ENCODE measurements at places on chromosomes 2 and 18.
A peak's percentile ranks its signal among the peaks of the same experiment; 100 is the strongest.

DNA sequence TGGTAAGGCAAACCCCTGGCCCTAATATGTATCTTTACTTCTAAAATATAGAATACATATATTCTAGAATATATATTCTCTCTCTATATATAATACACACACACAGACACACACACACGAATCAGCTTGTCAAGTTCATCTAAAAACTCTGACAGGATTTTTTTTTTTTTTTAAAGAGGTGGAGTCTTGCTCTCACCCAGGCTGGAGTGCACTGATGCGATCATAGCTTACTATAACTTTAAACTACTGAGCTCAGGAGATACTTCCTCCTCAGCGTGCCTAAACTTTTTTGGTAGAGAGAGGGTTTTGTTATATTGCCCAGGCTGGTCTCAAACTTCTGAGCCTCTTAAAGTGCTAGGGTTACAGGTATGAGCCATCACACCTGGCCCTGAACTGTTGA is 45.2 kb downstream of the DOK1 start:
- no peak for DNase-seq

DNA sequence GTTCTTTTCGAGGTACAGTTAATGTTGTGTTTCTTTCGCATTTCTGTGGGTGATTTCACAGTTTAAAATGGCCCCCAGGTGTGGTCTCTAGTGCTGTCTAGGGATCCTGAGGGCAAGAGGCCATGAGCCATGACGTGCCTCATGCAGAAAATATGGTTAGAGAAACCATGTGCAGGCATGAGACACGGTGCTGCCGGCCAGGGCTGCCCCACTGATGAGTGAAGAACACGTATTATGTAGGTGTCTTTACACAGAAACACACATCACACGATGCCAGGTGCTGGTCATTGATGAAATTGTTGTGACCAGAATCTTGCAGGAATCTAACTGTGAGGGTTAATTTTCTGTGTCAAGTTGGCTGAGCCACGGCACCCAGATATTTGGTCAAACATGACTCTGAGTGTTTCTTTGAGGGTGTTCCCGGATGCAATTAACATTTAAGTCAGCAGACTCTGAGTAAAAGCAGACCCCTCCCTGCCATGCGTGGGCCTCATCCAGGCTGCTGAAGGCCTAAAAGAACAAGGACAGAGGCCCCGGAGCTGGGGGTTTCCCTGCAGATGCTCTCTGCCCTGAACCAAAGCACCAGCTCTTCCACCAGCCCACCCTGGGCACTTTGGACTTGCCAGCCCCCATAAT is 463.0 kb upstream of the MYT1L start:
- no peak for DNase-seq

GRCh38 chr2:16118611-16119590 is 178.6 kb downstream of the MYCN start:
- no peak for DNase-seq

- no peak for DNase-seq
Measured at GRCh38 chr2:57562495-57562894, 484.1 kb upstream of the VRK2 start.

- DNase-seq, result no peak
Measured at GRCh38 chr18:39172695-39173421, 1607.3 kb upstream of the CELF4 start.

- DNase-seq, result no peak
Measured at GRCh38 chr2:3610881-3611505, 16.1 kb downstream of the COLEC11 start.

DNA sequence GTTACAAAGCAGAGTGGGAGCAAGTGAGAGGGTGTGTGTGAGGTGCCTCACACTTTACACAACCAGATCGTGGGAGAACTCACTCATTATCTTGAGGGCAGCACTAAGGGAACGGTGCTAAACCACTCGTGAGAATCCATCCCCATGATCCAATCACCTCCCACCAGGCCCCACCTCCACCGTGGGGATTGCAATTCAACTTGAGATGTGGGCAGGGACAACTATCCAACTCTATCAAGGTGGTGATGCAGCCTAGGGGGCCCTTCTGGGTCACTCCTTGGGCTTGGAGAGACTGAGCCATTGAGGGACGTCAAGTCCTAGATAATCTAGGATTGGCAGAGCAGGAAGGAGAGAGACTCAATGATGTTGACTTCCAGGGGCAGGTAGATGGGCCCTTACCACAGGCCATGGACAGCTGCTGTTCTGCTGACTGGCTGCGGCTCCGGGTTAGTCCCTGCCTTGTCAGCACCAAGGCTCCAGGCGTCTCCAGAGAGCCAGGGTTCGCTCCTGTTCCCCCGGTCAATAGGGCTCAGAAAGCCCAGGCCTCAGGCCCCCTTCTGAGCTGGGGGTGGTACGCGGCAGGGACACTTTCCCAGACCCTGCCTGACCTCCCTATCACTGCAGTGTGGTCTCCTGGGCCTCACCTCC is 193.2 kb upstream of the HS6ST1 start:
- DNase-seq, result no peak

DNA sequence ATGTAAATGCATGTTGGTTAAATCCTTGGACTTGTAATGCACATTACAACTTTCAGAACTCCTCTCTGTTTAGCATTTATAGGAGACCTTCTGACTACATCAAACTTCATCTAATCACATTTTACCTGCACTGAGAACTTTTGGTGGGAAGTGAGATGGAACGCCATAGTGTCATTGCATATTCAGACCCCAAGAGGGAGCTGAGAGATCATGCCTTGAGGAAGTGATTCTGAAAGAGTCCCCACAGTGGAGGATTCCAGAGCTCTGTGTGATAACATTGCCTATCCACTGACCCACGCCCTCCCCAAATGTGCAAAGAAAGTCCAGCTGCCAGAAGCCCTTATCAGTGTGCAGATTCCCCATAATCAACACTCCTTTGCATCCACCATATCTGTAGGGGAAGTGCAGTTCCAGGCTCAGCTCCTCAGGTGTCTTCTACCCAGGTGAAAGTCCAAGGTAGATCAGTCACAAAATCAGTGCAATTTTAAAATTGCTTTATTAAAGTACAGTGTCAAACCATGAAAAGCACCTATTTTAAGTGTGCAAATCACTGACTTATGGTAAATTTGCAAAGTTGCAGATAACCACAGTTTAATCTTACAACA is 212.4 kb downstream of the RPIA start:
- peak; percentile 50 for DNase-seq

GRCh38 chr18:26650310-26651268 is 102.2 kb upstream of the KCTD1 start:
- DNase-seq, result no peak

- no peak for DNase-seq
Measured at GRCh38 chr2:105989070-105989469, 205.0 kb downstream of the UXS1 start.

DNA sequence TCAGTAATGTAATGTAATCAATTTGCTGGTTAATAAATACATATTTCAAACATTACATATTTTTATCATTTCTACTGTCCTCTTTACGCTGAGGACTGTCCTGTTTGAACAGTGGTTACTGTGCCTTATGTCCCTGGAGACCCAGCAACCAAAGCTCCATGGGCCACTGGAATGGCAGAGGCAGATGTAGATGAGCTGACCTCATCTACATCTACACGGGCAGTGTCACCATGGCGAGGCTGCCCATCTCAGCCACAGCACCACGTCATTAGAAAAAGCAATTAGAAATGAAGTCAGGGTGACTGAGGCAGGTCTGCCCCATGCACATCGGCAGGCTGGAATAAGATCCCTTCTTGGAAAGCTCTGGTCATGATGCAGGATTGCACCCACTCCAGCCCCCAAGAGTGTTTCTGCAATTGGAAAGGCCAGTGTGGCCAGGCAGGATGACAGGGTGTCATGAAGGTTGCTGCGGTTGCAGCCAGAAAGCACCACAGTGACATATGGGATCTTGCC is 237.5 kb downstream of the NDUFA10 start:
- no peak for DNase-seq

DNA sequence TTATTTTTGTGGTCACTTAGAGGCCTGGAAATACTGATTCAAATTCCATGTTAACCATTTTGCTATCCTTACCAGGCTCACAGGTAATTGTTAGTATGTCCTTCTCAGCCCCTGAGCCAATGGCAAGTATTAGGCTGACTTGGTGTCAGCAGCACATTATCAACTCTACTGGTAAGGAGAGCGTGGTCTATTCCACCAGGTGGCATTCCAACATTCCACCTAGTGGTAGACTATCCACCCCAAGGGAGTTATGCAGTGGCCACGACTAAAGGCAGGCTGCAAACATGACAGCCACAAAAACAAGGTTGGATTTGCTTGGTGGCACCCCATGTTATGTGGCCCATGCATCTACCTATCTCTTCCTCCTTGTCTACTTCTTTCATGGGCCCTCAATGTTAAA is 31.8 kb upstream of the GCC2 start:
- no peak for DNase-seq

- no peak for DNase-seq
Measured at GRCh38 chr18:74429096-74429495, 28.0 kb downstream of the DIPK1C start.

DNA sequence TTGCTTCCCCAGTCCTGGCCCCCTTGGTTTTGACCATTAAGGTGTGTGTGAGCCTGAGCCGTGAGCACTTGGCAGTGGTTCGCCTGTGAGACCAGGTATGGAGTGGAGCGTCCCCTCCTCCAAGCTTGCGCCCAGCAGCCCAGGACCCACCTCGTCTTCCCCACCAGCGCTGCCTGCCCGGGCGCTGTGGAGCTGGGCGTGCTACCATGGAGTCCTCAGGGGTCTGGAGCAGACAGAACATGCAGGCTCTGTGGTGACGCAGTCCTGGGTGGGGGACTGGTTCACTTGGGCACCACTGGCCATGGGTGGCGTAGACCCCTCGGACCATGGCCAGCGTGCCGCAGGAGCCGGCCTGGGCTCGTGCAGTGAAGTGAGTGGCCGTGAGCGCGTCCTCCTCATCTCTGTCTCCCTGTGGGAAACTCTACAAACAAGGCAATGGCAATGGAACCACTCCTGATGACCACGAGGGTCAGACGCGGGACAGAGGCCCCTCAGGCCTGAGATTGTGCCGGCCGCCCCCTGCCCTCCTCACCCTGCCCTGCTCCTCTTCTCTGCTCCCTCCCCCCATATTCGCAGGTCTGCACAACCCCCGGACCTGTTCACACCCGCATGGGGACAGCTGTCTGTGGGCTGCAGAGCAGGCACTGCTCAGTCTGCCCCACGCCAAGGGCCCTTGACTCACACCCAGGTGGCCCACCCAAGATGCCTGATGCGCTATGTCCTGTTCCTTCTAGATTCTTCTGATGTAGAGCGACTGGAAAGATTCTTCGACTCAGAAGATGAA is 15.0 kb downstream of the DTYMK start:
- no peak for DNase-seq

GRCh38 chr2:44649381-44649780 is 287.6 kb downstream of the CAMKMT start:
- DNase-seq, result peak; percentile 28

DNA sequence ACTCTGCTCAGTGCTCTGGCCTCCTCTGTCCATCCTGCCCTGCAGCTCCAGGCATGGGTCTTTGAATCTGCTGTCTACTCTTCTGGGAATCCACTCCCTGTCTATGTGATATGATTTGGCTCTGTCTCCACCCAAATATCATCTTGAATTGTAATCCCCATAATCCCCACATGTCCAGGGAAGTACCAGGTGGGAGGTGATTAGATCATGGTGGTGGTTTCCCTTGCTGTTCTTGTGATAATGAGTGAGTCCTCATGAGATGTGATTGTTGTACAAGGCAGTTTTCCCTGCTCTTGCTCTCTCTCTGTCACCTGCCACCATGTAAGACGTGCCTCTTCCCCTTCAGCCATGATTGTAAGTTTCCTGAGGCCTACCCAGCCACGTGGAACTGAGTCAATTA is 881.8 kb upstream of the ID2 start:
- DNase-seq, result no peak

DNA sequence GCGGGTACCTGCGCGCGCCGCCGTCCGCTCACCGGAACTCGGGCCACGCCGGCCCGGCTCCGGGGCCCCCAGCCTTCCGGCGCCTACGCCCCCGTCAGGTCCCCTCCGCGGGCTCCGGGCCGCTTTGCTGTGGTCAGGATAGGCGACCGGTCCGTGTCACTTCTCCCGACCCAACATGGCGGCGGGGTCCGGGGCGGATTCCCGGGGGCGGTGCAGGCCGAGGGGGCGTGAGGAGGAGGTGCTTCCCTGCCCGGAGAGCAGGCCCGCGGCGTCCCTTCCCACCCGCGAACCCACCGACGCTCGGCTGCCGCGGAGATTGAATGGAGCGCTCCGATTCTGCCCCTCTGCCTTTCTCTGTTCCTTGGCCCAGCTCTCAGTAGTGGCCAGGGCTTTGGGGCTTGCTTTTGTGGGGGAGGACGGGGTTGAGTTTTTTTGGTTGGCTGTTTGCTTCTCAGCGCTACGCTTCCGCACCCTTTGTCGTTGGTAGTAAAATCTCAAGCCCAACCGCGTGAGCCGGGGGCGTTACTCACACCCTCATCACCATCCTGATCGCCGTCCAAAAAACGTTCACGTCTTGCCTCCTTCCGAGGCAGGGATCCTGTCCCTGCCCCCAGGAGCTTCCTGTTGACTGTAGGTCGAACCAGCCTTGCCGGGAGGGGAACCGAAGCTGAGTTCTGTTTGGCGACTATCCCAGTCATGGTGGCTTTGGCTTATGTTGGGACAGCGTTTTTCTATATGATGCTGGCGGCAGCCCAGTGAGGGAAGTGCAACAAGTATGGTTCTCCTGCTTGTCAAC is 532 bp upstream of the YES1 start:
- peak; percentile 88 for DNase-seq

- DNase-seq, result no peak
Measured at GRCh38 chr2:74401891-74402290, 19.5 kb downstream of the C2orf81 start.

GRCh38 chr2:118830118-118830517 is 17.3 kb downstream of the EN1 start:
- peak; percentile 60 for DNase-seq

DNA sequence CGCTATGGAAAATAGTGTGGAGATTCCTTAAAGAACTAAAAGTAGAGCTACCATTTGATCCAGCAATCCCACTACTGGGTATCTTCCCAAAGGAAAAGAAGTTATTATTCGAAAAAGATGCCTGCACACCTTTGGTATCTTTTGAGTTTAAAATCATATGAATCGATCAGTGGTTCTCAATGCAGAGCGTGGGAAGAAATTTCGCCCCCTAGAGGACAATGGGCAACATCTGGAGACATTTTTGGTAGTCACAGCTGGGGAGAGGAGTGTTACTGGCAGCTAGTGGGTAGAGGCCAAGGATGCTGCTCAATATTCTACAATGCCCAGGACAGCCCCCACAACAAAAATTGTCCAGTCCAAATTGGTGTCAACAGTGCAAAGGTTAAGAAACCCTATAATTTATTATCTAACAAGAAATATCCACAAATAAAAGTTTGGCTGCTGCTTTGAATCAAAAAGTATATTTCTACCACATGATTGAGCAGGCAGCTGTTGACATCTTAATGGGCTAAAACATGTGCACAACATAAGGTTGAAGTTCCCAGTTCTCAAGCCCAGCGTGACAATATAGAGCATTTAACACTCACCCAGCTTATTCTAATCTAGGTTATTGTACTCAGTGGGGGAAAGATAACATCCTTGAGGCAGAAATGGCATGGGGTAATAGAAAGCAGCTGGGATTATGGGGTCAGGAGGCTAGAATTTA is 425.7 kb downstream of the LRATD1 start:
- DNase-seq, result no peak

GRCh38 chr2:86216575-86217555 is 17.6 kb downstream of the MRPL35 start:
- peak; percentile 40 for DNase-seq

Data from AG20443 (cell line).